Activated T-cell treated with anti-CD3 and anti-CD28 coated beads for 4 hours (primary cell): ENCODE measurements at places on chromosomes 16 and 17.

GRCh38 chr17:60102632-60103096 lies 23.9 kb upstream of the HEATR6 start:
- DNase-seq: no peak

GRCh38 chr17:71338396-71338795 lies 782.4 kb upstream of the SOX9 start:
- DNase-seq: no peak

GRCh38 chr16:27182906-27183405 lies 20.4 kb upstream of the KDM8 start:
- no peak for DNase-seq

DNA sequence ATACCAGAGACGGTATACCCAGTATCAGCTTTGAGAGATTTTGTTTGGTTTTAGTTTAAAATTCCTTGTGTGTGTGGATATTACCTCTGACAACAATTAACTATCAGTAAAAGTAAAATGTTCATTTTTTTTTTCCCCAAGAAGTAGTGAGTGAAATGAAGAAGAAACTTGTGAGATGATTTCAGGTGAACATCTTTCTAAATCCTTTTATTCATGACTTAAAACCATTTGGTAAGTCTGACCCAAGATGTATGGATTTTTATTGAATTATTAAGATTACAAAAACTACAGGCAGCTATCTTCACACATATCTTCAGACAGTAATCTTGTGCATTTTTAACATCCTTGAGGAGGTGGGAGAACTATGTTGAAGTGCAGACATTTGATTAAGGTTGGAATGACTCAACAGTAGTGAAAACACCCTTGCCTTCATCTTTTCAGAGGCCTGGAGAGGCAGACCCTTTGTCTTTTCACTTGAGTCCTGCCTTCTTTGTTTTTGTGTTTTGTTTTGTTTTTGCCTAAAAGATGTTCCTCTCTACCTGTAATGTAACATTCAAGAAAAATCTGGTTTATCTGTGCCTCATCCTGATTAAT lies 240.3 kb upstream of the TBX2 start:
- no peak for DNase-seq

- no peak for DNase-seq
Measured at GRCh38 chr17:15012351-15012980, 252.7 kb downstream of the PMP22 start.

- DNase-seq: no peak
Measured at GRCh38 chr16:77399066-77399465, 35.8 kb downstream of the ADAMTS18 start.

DNA sequence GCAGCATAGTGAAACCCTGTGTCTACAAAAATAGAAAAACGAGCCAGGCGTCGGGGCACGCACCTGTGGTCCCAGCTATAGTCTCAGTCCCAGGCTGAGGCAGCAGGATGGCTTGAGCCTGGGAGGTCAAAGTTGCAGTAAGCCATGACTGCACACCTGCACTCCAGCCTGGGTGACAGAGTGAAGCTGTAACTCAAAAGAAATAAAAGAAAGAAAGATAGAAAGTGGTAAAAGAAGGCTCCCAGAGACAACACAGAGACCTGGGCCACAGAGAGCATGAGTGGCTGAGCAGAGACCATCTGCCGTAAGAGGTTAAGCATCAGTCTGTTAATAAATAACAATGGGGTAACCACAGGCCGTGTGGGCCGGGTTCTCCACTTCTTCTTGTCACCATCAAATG lies 15.3 kb upstream of the HEXD start:
- no peak for DNase-seq

DNA sequence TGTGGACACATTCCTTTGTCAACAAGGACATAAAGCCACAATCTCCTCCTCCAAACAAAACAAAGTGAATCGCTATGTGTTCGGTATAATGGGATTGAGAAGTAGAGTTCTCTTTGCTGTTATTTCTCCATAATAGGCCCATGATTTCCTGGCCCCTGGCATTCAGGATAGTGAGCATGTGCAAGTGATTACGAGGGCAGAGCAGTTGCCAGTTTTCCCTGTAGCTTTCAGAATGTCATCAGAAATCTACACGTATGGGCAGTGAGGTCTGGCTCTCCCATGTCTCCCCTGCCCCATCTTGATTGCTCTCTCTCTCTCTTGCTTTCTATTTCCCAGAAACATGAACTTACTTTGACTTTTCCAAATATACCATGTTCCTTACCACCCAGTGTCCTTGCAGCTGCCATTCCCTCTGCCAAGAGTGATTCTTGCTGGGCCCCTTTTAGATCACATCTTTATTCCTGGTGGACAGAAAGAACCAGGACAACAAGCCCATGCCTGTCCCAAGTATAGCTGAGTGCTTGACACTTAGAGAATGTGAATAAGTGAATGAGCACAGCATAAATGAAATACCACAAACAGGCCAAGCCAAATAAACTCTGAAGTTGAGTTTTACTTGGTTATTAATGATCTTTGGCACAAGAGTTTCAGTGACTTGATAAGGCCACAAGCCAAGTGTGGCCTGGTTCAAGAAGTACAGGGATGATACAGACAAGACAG lies 273.1 kb downstream of the CDH13 start:
- no peak for DNase-seq

- no peak for DNase-seq
Measured at GRCh38 chr17:48374650-48375230, 55.3 kb downstream of the SKAP1 start.

DNA sequence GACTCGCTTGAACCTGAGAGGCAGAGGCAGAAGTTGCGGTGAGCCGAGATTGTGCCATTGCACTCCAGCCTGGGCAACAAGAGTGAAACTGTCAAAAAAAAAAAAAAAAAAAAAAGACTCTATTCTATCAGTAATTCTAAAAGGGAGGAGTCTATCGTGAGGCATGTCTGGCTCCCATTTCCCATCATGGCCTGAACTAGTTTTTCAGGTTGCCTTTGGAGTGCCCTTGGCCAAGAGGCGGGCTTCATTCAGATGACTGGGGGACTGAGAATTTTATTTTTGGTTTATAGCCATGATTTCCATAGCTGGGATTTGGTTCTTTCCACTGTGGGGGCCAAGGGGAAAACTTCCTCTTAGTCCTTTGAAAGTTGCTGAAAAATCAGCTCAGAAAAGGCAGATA lies 3.5 kb upstream of the SNX29 start:
- no peak for DNase-seq

- DNase-seq: no peak
Measured at GRCh38 chr16:31874366-31875111, 932 bp downstream of the ZNF267 start.

DNA sequence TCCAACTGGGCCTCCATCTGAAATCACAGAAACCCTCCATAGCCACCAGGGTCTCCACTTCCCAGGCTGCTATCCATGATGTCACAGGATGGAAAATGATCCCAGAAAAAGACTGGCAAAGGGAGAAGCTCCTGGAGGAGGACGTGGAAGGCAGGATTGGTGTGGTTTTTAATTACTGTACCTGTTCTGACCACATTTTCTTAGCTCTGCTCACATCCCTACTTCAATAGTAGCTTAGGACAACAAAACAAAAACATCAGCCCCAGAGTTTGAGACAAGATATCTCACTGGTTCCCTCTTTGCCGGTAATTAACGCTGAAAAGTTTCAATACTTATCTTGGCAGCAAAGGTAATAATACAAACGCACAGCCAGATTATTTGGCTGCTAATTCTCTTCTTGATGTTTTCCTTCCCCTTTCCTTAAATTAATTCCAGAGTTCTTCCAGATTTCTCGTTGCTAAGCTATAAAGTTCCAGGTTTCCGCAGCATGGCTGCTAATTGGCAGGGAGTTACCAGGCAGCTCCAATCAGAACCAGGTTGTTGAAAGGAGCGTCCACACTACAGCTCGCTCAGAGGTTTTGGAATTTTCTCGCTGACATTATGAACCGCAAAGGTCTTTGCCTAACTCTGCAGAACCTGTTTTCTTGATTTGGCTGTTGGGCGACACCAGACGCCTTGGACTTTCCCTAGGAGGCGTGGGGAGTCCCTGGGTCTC lies 263.4 kb downstream of the MRTFB start:
- DNase-seq: no peak

- no peak for DNase-seq
Measured at GRCh38 chr16:86455116-86455515, 55.2 kb upstream of the FOXF1 start.

GRCh38 chr16:87407511-87408112 lies 15.5 kb downstream of the MAP1LC3B start:
- DNase-seq: no peak

DNA sequence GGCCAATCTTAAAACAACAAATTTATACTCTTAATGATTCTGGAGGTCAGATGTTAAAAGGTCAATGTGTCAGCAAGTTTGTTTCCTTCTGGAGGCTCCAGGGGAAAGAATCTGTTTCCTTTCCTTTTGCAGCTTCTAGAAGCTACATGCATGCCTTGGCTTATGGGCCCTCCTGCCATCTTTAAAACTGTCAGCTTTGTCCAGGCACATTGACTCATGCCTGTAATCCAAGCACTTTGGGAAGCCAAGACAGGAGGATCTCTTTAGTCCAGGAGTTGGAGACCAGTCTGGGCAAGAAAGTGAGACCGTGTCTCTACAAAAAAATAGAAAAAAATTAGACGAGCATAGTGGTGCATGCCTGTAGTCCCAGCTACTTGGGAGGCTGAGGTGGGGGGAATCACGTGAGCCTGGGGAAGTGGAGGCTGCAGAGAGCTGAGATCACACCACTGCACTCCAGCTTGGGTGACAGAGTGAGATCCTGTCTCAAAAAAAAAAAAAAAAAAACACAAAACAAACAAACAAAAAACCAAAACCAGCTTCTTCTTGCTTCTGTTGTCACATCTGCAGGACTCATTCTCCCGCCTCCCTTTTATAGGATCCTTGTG lies 58.3 kb downstream of the NOS2 start:
- no peak for DNase-seq

DNA sequence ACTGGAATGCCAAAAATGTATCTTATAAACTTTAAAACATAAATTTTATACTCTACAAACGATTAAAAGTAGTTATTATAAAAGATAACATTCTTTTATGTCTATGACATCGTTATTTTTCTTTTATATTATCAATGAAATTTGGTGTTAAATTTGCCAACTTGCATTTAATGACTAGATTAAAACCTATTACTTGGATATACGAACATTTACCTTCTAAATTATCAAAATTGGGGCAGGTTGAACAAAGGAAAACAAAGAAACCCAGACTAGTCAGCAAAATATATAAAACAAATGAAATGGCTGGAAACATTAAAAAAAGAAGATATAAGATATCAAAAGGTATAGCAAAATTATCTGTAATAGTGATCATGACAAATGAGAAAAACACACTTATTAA lies 34.1 kb upstream of the ABCA3 start:
- DNase-seq: no peak
